Activated CD4-positive, alpha-beta T cell treated with anti-CD3 and anti-CD28 coated beads, Interleukin-2, amount 50 U/mL, for 4 hours (primary cell): ENCODE measurements at places on chromosomes 13 and 19.

DNA sequence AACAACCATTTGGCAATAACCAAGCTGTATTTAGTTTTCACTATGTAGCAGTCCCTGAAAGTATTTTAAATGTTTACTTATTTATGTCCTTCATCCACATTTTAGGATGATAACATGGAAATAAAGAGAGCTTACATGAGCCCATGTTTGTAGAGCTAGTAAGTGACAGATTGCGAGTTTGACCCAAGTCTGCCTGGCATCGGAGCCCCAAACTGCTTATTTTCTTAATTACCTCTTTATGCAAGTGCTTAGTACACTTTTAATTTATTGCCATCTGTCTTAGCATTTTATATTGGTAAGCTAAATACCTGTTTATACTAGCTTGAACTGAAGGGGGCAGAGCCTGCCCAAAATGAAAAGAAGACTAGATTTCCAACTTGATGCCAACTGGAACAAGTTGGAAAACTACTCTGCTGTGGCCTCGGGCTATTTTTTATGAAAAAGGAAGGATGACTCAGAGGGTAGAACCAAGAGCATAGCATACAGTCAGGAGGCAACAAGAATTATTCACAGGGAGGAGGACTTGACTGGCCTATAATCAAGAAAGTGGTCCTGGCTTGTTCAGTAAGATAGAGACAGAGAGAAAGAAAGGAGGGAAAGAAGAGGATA is 150.2 kb downstream of the NDFIP2 start:
- DNase-seq: no peak

GRCh38 chr19:47805313-47805712 is 962 bp upstream of the TPRX1 start:
- no peak for DNase-seq

DNA sequence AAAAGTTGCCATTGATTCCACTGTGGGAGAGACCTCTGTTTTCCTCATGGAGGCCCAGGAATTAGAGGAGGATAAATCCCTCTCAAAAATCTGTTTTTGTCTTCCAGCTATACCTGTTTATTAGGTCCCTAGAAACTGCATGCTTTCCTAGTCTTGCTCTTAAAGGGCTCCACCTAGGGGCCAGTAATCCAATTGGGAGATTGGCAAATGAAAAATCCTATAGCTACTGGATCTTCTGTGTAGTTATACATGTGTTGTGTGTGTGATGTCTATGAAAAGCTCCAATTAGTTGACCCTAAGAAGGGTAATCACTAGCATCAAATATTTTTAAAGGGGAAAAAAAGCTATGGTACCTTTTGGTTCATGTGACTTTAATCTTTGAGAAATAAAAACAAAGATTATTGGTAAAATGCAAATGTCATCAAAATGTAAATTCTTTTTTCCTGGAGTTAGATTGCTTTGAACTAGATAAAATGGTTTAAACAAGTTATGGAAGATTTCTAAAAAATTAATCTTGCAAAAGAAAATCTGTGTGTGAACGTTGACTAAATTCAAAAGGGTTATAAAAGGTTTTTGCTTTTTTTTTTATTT is 63.4 kb upstream of the C1QTNF9B start:
- DNase-seq: no peak

GRCh38 chr19:8567522-8568172 is 9.6 kb downstream of the MYO1F start:
- no peak for DNase-seq

DNA sequence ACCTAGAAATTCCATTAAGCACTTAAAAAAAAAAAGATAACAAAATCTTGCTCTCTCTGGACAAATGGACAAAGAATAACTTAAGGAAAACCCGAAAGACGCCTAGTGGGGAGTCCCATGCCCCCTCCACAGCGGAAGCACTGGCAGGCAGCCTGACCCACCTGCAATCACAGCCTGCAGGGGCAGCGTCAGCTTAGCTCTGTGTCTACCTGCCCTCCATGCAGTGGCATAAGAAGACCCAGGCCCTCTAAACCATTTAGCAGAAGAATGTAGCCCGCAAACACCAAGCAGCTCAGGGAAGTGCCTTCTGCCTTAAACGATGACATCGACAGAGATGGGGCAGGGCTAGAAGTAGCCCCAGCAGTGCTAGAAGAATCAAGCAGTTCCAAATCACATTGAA is 36.0 kb downstream of the KCTD15 start:
- no peak for DNase-seq

- DNase-seq: no peak
These were observed 3.3 kb downstream of the PCDH17 start for GRCh38 chr13:57634839-57635165.

DNA sequence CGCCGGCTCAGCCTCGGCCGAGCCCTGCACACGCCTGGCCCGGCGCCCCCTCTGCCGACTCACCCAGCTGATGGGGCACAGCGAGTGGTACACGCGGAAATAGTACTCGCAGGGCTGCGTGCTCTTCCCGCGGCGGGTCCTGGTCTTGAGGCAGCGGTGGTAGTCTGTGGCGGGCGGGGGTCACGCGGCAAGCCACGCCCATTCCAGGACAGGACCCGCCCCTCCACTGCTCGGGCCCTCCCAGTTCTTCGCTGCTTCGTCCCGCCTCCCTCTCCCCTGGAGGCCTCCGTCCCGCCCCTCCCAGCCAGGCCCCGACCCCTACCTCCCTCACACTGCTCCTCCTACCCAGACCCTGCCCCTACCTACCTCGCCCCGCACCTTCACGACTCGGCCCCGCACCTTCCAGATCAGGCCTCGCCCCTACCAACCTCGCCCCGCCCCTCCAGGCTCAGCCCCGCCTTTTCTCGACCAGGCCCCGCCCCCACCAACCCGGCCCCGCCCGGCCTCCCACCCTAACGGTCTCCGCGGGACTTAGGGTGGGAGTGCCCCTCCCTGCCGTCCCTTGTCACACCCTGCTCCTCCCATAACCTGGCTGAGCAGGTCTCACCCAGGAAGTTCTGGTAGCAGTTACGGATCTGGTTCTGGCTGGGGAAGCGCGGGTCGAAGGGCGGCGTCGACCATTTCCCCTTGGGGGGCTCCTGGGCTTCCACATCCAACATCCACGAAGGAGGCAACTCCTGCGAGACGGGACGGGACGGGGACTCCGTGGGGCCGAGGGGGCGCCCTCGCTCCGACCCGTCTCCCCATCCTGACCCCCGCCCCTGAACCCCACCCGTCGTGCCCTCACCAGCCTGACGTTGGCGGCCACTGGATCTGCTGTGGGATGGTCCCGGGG is 469 bp downstream of the COX6B2 start:
- peak; percentile 61 for DNase-seq

DNA sequence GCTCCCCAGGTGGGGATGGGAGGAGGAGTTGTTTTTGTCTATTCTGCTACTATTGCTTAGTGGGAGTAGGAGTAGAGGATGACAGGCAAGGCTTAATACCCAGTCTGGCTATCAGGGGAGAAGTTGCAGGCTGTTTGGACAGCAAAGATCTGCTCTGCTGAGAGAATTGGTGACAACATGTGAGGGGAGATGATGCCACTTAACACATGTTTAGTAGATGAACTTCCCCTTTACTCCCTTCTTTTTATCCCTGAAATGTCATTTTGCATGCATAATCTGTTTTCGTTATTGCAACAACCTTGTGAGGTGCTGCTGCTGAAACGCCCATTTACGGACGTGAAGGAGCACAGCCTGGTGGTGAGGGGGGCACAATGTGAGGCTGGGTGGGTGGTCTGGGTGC is 3.0 kb upstream of the CYP4F12 start:
- no peak for DNase-seq

- no peak for DNase-seq
These were observed 3.9 kb upstream of the UBL5 start for GRCh38 chr19:9823816-9824215.

DNA sequence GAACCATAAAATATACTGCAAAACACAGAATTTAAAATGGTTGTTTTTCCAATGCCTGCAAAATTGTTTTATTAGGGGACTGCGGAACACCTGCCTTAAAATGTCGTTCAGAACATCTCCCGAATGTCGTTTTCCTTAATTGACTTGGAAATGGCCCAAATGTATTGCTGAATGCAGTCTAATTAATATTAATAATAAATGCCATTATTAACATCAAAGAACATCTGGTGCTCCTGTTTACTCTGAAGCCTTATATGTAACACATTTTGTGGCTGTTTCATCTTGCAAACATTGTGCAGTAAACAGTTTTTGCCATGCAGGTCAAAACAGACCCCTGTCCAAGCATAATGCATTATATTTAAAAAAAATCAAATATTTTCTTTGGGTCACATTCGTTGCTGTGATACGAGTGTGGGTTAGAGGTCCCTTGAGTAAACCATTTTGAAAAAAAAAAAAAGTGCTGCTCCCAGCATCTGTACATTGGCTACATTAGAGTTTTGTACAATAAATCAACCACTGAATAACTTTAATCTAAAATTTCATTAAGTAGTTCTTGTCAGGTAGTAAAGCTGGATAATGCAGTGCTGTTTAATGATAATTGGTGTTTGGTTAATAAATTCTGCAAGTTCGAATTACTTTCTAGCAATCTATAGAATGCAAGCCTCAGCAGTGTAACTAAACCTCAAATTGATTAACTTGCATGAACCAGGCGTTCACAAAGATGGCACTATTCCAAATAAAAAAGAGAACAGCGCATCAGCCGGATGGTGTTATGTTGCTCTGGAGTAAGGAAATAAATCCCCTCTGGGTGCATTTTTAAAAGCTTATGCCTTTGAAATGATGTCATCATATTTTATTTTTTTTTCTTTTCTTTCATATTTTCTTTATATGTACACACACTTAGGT is 140.2 kb downstream of the ZNF536 start:
- DNase-seq: no peak
